Astrocyte of the cerebellum (primary cell): ENCODE measurements at places on chromosomes 7 and 10.

DNA sequence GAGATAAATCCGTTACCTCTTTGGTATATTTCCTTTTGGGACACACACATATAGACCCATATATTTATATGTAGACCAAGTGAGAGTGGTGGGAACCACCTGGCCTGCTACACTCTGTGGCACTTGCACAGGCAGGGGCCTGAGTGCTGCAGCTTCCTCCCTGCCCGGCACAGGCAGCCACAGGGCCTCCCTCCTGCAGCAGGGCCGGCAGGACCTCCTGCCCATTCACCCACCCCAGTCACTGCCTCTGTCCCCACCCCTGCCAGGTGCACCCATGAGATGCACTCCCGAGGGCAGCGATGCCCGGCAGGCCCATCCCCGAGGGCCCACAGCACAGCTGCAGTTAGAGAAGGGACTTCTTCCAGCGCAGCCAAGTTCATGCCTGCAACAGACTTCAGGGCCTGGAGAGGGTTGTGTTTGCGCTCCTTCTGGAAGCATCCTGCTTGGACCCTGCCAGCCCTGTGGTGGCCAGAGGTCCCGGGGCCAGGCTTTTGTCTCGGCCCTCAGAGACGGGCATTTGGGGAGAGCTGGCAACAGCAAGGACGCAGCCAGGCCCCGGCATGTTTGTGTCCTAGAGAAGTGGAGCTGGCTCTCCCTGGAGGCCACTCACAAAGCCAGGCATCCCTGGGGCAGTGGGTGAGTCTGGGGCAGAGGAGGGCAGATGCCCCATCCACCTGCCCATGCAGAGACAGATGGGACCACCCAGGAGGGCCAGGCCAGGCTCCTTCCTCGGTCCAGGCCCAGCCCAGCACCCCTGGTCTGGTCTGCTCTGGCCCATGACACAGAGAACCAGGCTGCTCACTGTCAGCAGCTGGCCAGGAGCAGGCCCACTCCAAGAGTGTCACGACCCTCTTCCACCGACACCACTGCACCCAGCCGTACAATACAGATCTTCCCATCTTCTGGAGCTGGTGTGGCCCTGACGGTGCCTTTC is 41.4 kb downstream of the PWWP2B start:
- no peak for DNase-seq

DNA sequence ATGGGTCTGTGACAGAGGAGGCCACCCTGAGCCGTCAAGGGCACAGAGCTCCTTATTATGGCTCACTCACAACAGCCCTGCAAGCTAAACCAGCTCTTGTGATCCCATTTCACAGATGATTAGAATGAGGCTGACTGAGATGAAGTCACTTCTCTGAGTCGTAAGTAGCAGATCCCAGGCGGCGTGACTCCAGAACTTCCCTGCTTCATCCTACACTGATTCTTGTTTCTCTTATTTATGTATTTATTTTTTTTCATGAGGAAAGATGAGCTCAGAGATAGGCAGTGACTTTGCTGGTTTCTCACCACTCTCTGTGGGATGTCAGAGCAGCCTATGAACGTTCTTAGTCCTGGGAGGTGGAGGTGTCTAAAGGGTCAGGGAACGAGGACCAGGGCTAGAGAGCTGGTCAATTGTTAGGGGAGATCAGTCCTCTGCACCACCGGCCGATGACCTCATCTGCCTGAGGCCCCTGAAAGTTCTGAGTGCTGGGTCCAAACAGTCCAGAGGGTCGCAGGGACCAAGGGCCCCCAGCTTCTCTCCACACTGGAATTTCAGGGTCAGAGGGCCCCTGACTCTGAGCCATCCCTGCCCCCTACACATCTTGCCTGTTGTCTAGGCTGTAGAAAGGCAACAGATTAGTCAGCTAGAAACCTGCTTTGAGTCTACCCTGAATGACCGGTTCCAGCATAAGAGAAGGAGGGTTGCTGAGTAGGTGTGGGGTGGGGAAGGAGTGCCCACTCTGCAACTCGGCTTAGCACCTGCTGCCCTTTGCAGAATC is 17.9 kb downstream of the CLRN3 start:
- DNase-seq: no peak

DNA sequence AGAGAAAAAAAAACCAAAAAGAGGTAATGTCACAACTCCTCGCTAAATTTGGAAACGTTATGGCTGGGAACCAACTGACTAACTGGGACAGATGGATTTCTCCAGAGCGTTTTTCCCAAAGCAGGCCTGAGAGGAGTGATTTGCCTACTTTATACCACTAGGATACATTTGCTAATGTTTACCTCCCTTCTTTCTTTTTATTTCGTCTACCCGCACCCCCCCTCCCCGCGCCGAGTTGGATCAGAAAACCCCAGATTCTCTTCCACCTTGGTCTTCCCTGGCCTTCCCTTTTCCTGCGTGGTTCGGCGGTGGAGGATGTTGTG is 7.2 kb downstream of the CPA2 start:
- no peak for DNase-seq

DNA sequence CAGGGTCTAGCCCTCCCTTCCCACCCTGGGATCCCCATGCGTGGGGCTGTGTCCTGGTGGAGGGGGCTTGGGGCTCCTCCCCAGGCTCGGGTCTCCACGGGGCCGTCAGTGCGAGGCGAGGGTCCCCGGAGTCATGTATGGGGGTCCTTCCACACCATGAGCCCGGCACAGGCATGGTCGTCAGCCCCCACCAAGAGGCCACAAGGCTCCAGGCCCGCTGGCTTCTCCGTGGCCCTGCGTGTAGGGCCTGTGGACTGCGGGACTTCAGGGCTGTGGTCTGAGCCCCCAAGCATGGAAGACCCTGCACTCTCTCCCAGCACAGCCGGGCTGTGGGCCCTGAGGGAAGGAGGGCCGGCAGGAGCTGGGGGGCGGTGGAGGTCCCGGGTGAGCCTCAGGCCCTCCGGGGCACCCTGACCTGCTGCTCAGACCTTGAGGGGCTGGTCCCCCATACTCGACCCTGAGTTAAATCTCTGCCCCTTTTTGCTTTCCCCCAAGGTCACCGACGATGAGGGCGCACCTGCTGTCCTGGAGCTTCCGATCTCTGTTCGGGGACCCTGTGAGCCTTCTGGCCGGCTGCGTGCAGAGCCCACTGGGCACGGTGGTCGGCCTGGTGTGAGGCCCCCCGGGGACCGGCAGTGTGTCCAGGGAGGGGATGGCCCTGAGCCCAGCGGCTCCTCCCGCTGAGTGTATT is 19.7 kb downstream of the PWWP2B start:
- no peak for DNase-seq

DNA sequence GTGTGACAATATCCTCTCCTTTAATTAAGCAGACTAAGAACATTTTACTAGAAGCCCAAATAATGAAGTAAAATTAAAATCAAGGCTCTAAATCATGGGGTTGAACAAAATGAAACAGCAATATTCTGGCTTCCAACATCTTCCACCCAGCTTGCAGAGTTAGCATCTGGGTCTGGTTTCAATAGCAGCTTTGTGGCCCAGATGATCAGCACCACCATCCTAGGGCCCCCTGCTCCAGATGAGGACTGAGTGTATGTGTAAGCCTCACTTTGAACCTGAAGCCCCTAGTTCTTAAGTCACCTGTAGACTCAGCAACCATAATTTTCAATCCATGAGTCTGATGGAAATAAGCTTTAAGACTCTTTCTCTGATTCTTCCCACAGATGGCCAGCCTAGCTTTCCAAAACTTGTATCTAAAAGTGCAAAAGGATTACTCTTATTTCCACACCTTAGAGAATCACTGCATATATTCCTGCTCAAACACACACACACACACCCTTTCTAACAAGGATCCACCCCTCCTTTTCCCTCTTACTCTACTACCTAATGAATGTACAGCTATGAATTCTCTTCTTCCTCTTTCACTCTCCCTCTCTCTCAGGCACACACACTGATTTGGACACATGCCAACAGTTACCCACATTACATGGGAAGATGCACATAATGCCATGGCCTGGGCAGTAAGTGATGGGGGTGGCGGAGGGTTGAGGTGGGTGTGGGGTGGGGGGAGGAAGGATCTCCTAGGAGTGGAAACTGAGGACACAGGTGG is 3.5 kb downstream of the DENND11 start:
- DNase-seq: no peak

GRCh38 chr7:139776486-139777132 is 1.2 kb downstream of the HIPK2 start:
- DNase-seq: no peak
